Hepatocyte (in vitro differentiated cells): ENCODE measurements at places on chromosomes 4 and X. TPM values are rescaled to one million over a fixed set of nuclear protein-coding genes. Genes with fewer than 3 reads are reported as not detected.

DNA sequence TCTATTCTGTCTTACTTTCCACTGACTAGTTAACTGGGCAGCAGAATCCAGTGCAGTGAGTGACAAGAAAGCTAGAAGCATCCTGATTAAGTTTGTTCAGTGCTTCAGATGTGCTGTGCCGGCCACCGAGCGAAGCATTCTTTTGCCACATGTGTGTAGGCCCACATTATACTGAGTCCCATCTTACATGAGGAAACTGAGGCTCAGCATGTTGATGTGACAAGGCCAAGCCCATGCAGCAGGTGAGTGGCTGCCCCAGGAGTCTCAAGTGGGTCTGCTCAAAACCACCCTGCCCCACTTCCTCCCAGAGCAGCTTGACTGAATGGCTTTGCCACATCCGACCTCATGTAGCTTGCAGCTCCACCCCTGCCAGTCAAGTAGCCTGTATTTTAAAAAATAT, 50.5 kb downstream of the RHOH start:
- H3K27ac ChIP-seq: no peak overlapping the region
- DNase-seq: no peak
- no peak overlapping the region for H3K4me3 ChIP-seq
- H3K4me1 ChIP-seq: peaks cover 3% of the 10 kb centered on the region

DNA sequence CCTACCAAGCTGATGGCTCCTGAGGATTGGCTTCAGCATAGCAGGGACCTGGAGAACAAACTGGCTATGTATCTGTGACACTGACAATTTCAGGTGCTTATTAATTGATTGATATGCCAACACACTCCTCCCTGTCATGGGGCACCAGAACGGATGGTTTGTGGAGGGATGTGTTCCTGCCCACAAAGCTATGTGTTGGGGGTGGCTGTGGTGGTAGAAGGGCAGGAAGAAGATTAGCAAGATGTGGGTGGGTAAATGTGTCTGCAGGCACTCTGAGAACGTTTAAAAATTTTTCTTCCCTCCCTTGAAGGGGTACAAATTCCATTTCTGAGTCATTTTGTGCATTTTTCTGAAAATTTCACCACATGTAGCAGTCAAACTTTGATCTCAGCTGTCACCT, 55.0 kb upstream of the SCML1 start:
- no peaks in the 10 kb centered on the region for H3K4me1 ChIP-seq
- DNase-seq: no peak
- H3K27ac ChIP-seq: no peak overlapping the region

DNA sequence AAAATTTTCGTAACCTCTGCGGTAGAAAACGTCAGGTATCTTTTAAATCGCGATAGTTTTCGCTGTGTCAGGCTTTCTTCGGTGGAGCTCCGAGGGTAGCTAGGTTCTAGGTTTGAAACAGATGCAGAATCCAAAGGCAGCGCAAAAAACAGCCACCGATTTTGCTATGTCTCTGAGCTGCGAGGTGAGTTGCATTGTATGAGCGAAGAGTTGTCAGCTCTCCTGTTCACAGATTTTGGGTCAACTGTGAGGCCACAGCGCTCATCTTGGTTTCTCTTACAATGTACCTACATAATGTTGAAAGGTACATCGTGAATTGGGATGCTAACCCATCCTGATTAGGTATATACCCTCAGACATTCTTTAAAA, 486 bp downstream of the CLCN3 start:
- H3K27ac ChIP-seq: peak overlapping the region; percentile 97
- H3K36me3 ChIP-seq: peaks cover 3% of the 10 kb centered on the region
- no peaks in the 10 kb centered on the region for H3K4me1 ChIP-seq
- peak overlapping the region; percentile 59 for H3K4me3 ChIP-seq
- DNase-seq: peak; percentile 57

GRCh38 chrX:31227250-31227649, 155.4 kb upstream of the FTHL17 start:
- H3K4me1 ChIP-seq: no peaks in the 10 kb centered on the region
- no peak overlapping the region for H3K4me3 ChIP-seq
- no peaks in the 10 kb centered on the region for H3K36me3 ChIP-seq

GRCh38 chr4:32485956-32486355, 1765.8 kb downstream of the PCDH7 start:
- no peaks in the 10 kb centered on the region for H3K36me3 ChIP-seq
- DNase-seq: no peak
- no peak overlapping the region for H3K27ac ChIP-seq
- no peak overlapping the region for H3K4me3 ChIP-seq
- no peaks in the 10 kb centered on the region for H3K27me3 ChIP-seq
- no peaks in the 10 kb centered on the region for H3K4me1 ChIP-seq

The IGFBP7 gene
- total RNA-seq: 73.4 and 74.0 TPM in 2 replicates

The PABPC1L2A gene
- not detected in 2 replicates for total RNA-seq
